ENCODE measurements at places on chromosomes 6 and 20.

DNA sequence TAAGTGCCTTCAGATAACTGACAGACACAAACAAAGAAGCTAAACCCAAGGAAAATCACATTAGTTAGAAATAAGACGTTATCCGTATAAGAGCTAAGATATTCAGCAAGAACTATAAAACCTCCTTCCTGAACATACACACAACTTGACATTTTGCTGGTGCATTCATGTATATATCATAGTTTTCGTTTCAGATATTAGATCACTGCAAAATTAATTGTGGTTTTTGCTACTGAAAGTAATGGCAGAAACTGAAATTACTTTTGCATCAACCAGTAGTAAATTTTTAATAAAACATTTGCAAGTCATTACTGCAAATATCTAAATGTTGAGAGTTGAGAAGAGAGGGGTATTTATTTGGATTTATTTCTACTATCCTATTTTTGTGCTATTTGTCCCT lies 26.1 kb upstream of the KCNQ5 start:
- DNase-seq: no peak

DNA sequence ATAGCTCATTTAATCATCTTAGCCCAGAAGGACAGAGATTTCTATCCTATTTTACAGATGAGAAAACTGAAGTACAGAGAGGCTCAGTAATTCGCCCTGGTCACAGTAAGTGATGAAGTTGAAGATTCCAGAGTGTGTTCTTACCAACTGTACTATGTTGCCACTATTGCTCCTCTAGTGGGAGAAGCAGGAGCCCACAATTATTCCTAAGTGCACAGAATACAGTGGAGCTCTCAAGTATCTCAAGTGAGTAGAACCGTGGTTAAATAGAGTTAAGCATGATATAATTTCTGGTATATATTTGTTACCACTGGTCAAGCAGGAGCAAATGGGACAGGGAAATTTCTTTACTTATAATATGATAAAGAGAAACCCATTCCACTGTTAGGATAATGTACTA lies 22.1 kb downstream of the REPS1 start:
- DNase-seq: no peak

- no peak for DNase-seq
Observed at GRCh38 chr20:60255866-60256265, 297.6 kb downstream of the CDH26 start.

DNA sequence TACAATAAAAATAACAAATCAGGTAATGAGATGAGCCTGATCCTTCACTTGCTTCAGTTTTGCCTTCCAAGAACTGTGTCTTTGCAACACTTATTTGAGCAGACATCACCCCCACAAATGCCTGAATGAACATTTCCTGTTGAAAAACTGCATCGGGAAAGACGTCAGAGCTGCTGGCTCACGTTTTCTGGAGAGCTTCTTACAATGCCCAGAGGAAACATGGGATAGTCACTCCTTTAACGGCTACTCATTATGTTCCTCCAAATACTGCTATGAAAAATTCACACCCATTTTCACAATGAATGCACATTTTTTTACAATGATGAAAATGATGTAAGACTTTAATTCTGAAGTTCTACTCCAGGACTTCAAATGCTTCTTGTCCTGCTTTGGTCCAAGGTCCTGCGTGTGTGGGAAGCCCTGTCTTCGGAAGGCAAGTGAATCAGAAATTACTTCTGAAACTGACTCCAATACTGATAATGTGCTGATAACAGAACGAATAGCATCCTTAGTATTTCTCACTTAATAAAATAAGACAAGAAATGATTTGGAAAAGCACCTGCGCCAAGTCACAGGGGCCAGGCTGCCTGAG lies 238.0 kb downstream of the ANKRD60 start:
- DNase-seq: no peak

- peak; percentile 70 for DNase-seq
Observed at GRCh38 chr6:35583893-35584688, 71.4 kb upstream of the TULP1 start.

DNA sequence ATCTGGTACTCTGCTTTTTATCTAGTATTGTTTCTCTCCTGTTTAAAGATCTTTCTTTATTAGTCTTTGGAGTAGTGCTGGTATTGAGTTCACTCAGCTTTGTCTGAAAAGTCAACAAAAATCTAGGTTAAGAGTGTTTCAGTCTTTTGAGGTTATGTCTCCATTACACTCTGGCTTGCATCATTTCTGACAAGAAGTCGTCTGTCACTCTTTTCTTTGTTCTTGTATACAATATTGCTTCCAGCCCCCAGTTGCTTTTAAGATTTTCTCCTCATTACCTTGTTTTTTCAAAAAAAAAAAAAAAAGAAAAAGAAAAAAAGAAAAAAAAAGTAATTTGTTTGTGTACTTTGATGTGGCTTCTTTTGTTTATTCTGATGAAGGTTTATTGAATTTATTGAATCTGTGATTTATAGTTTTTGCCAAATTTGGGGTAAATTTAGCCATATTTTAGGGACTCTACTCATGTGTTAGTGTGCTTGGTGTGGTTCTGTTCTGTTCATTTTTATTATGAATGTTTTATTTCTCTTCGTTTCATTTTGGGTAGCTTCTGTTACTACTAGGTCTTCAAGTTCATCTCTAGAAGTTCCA lies 408.9 kb downstream of the CDKAL1 start:
- no peak for DNase-seq

DNA sequence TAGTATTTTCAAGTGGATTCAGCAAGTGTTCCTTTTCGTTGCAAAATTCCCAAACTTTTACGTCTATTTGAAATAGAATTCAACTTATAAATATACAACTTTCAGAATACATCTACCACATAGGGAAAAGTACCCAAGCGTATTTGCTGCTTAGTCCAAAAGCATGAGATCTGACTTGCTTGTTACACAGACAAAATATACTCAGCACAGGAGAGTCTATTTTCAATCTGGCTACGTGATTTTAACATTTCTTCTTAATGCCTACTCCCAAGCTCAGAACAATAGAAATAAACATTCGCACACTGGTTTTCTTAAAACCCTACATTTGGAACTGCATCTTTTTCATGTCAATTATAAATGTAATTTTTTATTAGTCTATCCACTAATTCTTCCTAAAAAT lies 672 bp downstream of the PKHD1 start:
- DNase-seq: no peak

- no peak for DNase-seq
Observed at GRCh38 chr20:23115822-23116221, 29.7 kb upstream of the CD93 start.

DNA sequence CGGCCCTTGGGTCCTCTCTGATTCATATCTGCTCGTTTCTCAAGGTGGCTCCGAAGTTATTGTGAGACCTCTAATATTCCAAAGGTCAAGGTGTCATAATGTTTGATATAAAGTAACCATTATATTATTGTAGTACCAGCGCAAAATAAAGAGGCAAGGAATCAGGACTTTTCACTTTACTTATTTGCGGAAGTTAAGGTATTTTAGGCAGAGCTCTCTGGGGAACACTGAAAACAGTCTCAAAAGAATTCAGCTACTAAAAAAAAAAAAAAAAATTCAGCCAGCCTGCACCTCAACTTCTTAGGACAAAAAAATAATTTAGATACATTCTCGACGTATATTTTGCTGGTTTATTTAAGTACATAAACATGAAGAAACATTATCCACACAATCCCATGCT lies 2.4 kb downstream of the OSER1 start:
- DNase-seq: no peak

DNA sequence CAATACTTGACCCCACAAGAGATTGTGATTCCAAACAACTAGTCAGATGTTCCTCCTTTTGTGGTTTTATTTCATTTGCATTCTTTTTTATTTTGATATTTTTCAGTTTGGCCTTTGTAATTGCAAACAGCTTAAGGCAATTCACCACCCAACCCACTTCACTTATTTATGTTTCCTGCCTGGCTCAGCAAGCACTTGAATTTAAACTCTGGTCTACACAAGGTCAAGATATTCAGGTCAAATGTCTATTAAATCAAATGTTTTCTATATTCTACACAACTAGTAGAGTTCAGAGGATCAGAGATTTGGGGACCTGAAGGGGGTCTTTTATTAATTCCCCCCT lies 100.1 kb downstream of the SGK1 start:
- no peak for DNase-seq

- no peak for DNase-seq
Observed at GRCh38 chr6:82330171-82330804, 33.3 kb upstream of the TPBG start.

DNA sequence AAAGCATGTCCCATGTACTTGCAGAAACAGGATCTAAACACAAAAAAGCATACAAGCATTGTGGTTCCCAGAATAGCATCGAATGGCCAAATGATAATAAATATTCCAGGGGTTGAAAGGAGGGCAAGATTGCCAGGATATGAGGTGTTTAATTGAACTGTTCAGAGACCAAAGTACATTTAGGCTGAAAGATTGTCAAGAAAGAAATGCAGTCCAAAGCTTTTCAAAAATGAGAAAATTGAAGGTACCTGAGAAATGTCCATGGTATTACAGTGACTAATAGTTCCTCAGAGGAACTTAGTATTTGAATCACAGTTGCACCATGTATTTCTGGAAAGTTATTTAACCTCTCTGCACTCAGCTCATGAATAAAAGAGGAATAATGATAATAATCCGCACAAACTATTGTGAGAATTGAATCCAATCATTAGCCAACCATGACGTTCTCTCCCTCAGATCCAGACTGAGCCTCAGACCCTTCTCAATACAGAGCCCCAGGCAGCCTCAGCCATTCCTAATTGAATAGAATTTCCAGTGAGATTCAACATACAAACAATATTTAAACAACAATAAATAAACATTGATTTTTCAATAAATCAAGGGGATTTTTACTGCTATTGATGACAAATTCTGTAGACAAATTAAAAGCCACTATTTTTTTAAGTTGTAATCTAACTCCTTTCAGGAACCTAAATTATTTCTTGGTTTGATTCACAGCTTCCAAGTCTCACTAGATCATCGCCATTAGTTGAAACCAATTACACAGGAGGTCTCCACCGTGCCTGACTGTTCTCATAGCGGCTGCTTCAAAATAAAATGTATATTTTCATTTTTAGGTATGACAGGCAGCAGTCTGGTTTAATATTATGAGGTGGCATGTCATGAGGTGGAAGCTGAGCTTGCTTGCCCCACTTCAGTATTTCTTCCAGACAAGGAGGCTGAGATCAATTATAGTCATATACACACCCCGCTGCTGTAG lies 144.3 kb upstream of the TENT5A start:
- DNase-seq: no peak

GRCh38 chr6:156816505-156816904 lies 39.3 kb downstream of the ARID1B start:
- DNase-seq: no peak

- DNase-seq: no peak
Observed at GRCh38 chr6:143976806-143977349, 31.2 kb downstream of the PLAGL1 start.

DNA sequence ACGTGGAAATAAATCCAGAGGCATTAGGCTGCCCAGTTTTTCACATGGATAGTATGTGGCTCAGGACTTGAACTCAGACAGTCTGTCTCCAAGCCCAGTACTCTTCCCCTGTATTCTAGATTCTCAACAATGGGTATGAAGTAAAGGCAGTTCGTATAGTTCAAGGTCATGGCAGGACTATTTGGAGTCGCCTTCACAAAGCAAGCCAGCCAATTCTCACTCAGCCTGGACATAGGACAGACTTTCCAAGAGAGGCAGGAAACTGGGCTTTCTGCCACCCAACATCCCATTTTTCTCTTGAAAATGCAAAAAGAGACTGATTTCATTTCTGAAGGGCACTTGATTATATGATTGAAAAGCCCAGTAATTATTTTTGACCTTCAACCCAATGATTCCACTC lies 111.0 kb downstream of the EDN1 start:
- no peak for DNase-seq

DNA sequence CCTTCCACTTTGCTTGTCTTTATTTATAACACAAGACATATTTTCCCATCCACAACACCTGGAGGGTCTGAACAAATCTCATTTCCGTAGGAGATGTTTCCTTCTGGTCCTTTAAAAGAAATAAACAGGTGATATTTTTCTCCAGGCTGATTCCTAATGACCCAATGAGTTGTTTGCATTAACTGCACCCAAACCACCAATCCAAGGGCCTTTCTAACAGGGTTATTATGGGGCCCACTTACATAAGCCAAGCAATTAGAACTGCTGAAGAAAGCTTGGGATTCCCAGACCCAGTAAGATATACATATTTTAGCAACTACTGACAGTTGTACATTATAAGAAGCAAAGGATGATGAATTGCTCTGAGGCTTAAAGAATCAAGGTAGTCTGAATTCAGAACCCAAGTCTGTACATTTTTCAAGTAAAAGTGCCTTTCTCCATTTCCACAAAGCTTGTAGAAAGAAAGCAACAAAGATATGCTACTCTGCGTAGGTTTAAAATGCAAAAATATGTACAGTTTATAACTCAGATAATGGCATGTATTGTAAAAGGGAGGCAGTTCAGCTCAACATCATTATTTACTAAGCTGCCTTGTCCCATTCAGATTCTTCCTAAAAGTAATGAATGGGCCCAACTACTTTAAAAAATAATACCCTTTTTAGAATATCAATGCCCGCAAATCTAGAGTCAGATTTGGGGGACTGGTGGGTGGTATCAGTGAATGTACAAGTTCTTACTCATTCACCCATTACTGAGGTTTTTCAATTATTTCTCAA lies 120.0 kb downstream of the DST start:
- no peak for DNase-seq

DNA sequence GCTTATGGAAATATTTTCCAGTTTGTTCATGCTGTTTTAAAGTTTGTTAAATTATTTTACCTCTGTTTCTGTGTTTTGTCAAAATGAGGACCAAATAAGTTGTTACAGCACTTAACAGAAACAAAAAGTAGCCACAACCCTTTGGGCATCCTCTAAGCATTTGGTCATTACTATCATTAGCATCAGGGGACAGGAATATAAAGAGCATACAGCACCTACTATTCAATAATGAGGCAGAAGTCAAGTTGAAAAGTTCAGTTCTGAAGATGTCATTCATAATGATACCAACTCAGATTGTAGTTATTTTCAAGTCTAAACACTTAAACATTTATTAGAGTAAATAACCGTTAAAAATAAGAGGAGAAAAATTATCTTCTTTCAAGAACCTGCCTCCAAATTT lies 862.3 kb upstream of the FLRT3 start:
- DNase-seq: no peak

GRCh38 chr6:89204096-89204495 lies 13.1 kb downstream of the GABRR1 start:
- DNase-seq: no peak

- no peak for DNase-seq
Observed at GRCh38 chr6:100880149-100880852, 828 bp downstream of the ASCC3 start.

Data from NCI-H2081 (cell line).